ENCODE measurements at places on chromosomes 6 and 20.

DNA sequence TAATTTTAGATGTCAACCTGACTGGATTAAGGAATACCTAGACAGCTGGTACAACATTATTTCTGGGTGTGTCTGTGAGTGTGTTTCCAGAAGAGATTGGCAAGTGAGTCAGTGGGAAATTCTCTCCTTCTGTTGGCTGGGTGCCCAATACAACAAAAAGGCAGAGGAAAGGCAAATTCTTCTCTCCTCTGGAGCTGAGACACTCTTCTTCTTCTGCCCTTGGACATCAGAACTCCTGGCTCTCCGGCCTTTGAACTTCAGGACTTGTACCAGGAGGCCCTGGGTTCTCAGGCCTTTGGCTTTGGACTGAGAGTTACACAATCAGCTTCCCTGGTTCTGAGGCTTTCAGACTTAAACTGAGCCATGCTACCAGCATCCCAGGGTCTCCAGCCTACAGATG is 7.8 kb upstream of the BTN3A1 start:
- peak; percentile 82 for DNase-seq

- DNase-seq = no peak
These were observed 1459.9 kb downstream of the GRIK2 start for GRCh38 chr6:102853249-102853955.

GRCh38 chr6:148146717-148147462 is 195.7 kb upstream of the SASH1 start:
- DNase-seq = no peak

DNA sequence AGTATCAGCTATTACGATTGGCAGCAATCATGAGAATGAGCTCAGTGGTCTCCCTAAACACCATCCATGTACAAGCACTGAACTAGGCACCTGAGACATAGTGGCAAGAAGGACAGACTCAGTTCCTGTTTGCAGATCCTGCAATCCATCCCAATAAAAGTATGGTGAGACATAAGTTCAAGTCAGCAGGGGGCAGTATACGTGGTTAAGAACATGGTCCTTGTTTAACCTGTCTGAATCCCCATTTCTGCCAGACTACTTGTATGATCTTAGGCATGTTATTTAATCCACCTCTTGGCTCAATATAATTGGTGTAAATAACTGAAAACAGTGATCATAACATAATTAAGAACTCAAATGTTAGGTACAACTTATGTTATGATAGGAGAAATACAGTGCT is 33.2 kb upstream of the PNISR start:
- no peak for DNase-seq

- peak; percentile 44 for DNase-seq
These were observed 8.8 kb upstream of the PIM1 start for GRCh38 chr6:37160922-37161778.

DNA sequence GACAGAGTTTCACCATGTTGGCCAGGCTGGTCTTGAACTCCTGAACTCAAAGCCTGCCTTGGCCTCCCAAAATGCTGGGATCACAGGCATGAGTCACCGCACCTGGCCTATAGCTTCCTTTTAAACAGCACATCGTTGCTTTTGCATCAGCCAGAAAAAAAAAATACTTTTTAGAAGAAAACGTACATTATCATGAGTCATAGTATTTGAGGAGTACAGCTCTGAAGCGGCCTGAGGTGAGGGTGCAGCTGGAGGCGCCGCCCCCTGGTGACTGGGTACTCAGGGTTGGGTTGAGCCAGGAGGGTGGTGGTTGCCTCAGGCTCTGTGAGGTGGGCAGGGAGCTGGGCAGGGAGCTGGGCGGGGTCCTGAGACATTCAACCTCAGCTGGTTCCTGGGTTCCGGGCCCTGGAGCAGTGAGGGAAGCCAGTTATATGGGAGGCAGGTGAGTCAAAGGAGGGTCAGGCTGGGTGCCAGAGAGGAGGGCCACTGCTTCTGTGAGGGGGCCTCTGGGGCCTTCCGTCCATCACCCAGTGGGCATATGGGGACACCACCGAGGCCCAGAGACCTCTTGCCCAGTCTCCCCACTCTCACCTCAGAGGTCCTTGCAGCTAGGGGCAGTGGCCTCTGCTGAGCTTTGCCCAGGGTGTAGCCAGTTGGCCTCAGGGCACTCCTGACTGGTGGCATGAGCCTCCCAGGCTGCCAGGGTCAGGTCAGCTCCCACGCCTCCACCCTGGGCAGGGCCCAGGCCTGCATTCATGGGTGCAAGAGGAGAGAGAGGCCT is 11.7 kb upstream of the ID1 start:
- DNase-seq = peak; percentile 98

- peak; percentile 39 for DNase-seq
These were observed 301.8 kb downstream of the BTBD9 start for GRCh38 chr6:38337819-38338465.

DNA sequence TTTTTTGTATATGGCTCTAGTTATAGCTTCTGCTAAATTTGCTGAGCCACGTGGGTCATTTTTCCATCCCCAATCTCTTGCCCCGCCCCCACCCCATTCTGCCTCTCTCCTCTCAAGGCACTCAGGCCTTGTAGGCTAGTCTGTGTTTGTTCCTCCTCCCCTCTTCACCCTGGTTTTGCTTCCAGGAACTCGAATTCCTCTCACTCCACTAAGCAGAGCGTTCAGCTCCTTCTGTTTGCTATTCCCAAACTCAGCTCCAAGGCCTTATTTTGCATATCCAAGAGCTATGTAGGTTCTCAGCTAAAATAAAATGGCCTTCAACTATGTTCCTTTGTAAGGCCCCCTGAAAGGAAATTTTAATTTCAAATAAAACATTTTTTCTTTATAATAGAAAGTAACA is 1293.7 kb downstream of the EPHA7 start:
- no peak for DNase-seq

- DNase-seq = no peak
These were observed 100.5 kb upstream of the EDN1 start for GRCh38 chr6:12189661-12190060.

- no peak for DNase-seq
These were observed 106.3 kb downstream of the TNFRSF21 start for GRCh38 chr6:47203266-47203937.

GRCh38 chr6:77653816-77654215 is 977 bp downstream of the MEI4 start:
- no peak for DNase-seq

DNA sequence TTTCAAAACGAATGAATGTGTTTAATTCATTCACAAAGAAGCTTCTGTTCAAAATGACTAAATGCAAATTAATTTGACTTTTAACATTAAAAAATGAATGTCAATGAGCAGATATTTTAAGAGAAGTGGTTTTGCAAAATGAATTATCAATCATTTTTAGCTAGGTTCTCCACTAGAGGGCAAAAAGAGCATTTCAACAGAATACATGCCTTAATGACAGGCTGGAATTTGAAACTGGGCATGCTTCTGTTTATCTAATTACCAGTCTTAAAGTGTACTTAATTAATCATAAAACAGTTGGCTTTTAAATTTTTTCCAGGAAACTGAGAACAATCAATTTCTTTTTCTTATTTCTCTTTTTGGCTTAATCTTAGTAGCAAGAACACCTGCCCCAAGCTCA is 63.8 kb upstream of the TINAG start:
- DNase-seq = peak; percentile 11

DNA sequence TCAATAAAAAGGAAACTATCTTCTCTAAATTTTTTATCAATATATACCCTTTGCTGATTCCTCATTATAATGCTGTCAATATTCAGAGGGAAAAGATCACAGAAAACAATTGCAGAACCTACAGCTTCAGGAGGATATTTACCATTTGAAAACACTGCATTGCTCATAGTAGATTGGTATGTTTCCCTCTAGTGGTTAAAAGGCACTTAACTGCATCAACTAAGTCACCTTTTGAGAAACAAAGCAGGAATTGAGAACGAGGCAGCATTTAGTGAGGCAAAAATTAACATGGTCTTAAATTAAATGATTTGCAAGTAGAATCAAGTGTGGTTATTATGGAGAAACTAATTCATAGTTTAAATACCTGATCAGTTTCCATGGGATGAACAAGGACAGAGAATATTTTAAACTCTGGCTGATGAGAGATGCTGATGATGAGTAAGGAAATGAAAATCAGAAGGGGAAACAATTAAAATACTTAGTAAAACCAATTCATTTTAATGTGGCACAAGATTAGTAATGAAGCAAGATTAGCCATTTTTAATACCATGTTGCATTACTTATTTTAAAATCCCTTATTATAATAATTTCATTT is 642.1 kb downstream of the EPHA7 start:
- peak; percentile 28 for DNase-seq
